ENCODE measurements at places on chromosomes 3 and 15. TPM values are rescaled to one million over a fixed set of nuclear protein-coding genes. Genes with fewer than 3 reads are reported as not detected.

LRRC31 gene
- total RNA-seq, result 1.4 TPM

GREM1 gene
- 56.6 TPM for total RNA-seq

BBX gene
- total RNA-seq, result 52.8 TPM

POMGNT2 gene
- total RNA-seq, result 10.7 TPM

ARRDC4 gene
- total RNA-seq, result 31.6 TPM

TRH gene
- 5.3 TPM for total RNA-seq

IGDCC3 gene
- total RNA-seq, result 169 TPM

KIF15 gene
- total RNA-seq, result 5.7 TPM

TMEM207 gene
- not detected for total RNA-seq

ADIPOQ gene
- not detected for total RNA-seq

SMARCC1 gene
- 147 TPM for total RNA-seq

PSTPIP1 gene
- total RNA-seq, result 0.77 TPM

CEMIP gene
- total RNA-seq, result 16.4 TPM

CYP8B1 gene
- total RNA-seq, result not detected
